ENCODE measurements at places on chromosomes 2 and 18.

DNA sequence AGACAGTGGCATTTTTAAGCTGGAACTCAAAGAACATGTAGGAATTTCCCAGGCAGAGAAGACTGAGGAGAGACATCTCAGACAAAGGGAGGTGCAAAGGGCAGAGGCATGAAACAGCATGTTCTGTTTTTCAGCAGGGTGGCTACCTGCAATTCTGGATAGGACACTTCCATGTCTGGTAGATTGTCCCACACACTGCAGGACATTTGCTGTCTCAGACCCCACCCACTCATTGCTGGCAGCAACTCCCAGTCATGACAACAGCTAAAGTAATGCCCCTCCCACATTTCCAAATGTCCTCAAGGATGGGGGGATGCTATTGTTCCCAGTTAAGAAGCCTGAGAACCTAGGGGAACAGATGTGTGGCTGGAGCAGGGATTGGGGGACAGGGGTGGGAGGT is 40.8 kb downstream of the ANKRD44 start:
- no peak for DNase-seq

- no peak for DNase-seq
These were observed 112.9 kb downstream of the THADA start for GRCh38 chr2:43482961-43483360.

GRCh38 chr2:22397847-22398246 is 987.1 kb upstream of the KLHL29 start:
- no peak for DNase-seq

- DNase-seq = no peak
These were observed 77.3 kb upstream of the FZD7 start for GRCh38 chr2:201956361-201956760.

DNA sequence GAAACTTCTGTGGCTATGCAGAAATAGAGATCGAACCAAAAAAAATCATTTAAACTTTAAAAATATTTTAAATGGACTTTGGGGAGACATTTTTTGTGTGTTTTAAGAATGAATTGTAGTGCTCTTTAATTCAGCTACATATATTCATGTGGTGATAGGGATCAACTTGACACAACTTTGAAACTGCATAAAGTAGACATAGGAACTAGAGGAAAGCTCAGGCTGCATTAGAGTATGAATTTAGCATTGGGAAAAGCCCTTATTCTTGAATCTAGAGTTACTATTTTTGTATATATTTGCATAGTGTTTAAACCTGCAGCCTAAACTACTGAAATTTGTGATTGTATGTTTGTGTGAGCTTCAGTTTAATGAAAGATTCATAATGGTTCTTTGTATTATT is 78.3 kb downstream of the SLC39A10 start:
- DNase-seq = no peak

- DNase-seq = no peak
These were observed 21.7 kb downstream of the BCL2 start for GRCh38 chr18:63297687-63298399.

GRCh38 chr2:70344195-70344594 is 42.3 kb upstream of the FAM136A start:
- no peak for DNase-seq

DNA sequence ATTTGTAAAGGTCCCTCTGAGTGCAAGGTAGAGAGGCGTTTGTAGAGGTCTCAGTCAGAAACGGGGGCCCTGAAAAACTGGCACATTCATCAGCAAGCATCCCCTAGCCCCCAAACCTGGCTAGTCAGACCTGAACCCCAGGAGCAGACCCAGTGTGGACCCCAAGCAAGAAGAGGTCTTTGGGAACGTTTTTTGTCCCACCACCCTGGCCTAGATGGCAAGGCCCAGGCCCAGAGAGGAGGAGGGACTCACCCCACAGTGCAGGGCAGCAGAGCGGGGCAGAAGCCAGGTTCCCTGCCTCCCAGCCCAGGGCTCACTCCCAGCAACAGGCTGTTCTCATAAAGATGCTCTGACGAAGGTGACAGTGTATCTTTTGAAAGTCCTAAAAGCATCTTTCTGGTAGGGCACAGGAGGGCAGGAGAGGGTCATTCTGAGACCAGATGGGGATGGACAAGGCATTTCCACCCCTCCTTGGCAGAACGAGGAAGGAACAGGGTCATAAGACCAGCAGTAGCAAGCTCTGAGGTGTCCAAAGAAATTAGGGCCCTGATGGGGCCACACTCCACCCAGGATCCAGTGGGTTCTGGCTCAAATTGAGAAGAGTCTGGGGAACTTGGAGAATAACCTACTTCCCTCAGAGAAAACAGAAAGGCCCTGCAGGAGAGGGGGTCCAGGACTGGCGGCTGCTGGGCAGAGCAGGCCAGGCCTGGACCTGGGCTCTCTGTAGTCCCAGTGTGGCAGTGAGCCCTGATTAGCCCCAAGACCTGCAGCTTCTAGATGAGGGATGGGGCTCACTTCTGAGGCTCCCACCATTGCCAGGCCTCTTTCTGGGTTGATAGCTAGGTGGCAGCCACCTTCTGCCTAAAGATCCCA is 18.2 kb downstream of the ADRA2B start:
- DNase-seq = no peak

- no peak for DNase-seq
These were observed 161.6 kb upstream of the CCDC68 start for GRCh38 chr18:55120896-55121295.

DNA sequence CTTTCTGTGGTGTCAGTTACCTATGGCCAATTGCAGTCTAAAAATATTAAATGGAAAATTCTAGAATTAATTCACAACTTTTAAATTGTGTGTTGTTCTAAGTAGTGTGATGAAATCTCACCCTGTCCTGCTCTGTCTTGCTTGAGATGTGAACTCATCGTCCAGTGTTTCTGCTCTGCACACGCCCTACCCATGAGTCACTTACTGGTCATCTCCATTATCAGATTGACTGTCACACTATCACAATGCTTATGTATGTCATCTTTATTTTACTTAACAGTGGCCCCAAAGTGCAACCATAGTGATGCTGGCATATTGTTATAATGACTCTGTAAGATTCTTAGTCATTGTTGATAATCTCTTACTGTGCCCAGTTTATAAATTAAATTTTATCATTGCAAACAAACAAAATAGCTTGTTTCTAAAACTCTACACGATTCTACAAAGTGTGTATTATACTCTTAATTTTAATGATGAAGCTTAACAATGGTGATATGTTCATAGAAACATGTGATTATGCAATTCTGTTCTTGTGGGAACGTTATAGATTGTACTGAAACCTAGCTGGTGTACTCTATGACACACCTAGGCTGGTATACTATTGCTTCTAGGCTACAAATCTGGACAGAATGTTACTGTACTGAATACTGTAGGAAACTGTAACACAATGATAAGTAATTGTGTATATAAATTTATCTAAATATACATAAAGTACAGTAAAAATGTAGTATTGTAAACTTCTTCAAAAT is 1086.8 kb upstream of the PIK3C3 start:
- no peak for DNase-seq

All from AML-193 (cell line).